NCI-H460 (cell line): ENCODE measurements at places on chromosomes 6 and 20. TPM values are rescaled to one million over a fixed set of nuclear protein-coding genes. Genes with fewer than 3 reads are reported as not detected.
A peak's percentile ranks its signal among the peaks of the same experiment; 100 is the strongest.

DNA sequence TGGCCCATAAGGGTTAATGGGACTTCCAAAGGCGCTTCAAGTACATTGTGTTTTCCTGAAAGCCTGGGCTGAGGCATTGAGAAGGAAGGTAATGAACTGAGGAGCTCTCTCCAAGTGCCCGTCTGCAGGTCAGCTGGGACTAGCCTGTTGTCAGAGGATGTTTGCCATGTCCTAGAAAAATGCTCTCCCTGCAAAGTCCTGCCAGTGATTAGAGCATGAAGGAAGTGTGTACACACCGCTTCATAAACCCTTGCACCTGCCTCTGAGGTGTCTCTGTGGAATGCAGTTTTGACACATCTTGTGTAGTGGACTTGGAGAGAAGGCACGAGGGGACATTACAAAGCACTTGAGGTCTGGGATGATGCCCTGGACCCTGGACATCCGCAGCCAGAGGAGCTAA lies 506.7 kb downstream of the KIF16B start:
- DNase-seq: no peak

- no peak for DNase-seq
These were observed 245.1 kb upstream of the PRSS16 start for GRCh38 chr6:27002447-27002846.

GRCh38 chr20:38645980-38646858 lies 44.6 kb downstream of the ARHGAP40 start:
- peak; percentile 68 for DNase-seq

- no peak for DNase-seq
These were observed 10.4 kb downstream of the CD83 start for GRCh38 chr6:14128012-14128411.

- no peak for DNase-seq
These were observed 21.9 kb downstream of the NEDD9 start for GRCh38 chr6:11210386-11211138.

DNA sequence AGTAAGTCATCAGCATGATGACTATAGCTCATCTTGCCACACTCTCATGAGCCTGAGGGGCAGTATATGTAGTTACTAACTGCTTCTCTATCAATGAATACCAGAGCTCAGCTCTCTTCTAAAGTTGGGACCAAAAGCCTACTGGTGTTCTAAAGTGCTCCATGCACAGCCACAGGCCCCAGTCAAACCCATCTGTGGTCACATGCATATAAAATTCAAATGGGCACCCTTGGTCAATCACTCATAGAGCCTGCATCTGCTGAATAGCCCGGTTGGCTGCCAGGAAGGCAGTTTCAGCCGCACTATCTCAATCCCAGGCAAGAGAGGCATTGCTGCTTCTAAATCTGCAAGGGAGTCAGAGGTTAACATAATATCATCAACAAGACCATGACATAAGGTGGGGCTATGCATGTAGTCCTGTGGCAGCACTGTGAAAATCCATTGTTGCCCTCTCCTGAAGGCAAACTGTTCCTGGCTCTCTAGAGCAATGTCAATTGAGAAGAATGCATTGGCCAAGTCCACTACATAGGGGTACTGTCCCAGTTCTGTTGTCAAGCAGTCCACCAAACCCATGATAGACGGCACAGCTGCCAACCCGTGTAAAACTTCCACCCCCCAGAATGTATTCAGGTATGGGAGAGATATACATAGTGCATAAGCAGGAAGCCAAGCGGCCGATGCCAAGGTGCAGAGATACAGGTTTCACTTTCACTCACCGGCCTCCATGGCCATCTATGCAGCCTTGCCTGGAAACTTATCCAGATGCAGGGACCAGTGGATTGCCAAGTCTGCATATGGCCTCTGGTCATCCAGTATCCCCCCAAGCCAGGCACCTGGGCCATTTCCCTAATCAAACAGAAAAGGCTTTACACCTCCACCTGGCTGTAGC lies 76.2 kb downstream of the ALDH8A1 start:
- no peak for DNase-seq

DNA sequence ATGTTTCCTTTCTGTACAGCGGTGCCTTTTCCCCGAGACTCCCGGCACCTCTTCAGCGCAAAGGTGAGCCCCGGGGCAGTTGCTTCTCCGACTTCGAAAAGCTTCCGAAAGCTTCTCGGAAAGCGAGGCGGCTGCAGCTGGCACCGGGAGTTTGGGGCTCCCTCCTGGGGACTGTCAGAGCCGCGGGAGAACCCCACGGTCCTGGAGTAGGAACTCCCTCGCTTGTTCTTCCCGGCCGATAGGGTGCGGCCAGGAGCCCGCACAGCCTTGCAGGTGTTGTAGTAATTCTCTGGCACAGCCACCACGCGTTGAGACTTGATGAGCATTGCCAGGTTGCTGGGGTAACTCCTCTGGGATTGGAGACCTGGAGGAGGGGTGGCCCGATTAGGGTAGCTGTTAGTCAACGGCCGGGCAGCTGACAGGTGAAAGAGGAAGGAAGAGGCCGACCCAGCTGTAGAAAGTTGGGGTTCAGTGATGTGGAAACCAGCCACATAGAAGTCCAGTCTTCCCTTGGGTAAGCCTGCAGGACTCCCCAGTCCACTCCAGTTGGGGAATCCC lies 721 bp downstream of the KDM1B start:
- DNase-seq: peak; percentile 7

DNA sequence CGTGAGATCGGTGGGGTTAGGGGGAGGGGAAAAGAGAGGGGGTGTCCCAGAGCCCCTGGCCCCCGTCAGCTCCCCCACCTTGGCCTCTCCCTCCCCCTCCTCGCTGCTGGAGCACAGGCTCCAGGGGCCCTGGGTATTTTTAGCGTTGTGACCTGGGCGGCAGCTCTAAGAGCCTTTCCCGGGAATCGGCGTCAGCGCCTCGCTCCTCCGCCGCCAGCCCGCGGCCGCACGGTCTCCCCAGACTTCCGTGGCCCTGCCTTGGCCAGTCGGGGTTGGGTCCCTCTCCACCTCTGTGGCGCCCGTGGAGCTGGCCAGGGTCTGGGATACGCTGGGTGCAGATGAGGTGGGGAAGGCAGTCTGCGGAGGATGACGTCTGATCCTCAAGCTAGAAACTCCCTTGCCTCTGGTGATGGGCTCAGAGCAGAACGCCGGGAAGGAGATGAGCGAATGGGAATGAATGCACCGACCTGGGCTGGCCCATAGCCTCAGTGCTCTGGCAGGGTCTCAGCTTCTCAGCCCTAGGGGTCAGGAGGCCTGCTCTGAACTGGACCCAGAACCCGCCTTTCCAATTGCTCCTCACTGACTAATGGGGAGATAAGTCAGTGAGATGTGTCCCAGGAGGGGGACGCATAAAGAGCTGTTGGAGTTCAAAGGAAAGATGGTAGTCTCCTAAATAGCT lies 883 bp upstream of the DBNDD2 start:
- DNase-seq: no peak

CALHM6 gene
- total RNA-seq: 0.45 TPM in 1 of 2 replicates, not detected in the other

DNA sequence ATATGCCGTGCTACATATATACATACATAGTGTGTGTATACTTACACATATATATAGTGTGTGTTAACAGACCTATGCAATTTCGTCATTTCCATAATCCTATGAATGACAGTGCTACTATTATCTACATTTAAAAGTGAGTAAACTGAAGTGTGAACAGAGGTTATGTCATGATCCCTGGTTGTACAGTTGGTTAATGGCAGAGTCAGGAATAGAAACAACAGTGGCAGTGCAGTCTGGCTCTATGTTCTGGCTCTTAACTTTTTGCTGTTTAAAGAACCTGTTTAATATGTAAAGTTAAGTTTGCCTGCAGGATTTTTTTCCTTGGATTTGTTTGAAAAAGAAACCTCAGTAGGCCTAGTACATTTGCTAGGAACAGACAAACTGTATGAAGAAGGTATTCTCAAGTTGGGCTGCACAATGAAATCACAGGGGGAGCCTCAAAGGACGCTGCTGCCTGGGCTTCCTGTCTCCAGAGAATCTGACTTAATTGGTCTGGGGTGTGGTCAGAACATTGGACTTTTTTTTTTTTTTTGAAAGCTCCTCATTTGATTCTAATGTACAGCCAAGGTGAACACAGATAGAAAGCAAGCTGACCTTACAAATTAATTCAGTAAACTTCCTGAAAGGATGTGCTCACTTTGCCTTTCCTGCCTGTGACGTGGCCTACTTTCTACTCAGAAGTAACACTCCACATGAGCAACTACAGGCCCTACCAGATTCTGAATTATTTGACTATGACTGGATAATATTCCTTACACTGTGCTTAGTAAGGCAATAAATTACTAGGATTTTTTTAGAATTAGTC lies 29.4 kb downstream of the PLCB1 start:
- no peak for DNase-seq

IRAK1BP1 gene
- 11.3 and 12.2 TPM in 2 replicates for total RNA-seq

- DNase-seq: no peak
These were observed 120.5 kb upstream of the TMEM170B start for GRCh38 chr6:11416936-11417576.

DNA sequence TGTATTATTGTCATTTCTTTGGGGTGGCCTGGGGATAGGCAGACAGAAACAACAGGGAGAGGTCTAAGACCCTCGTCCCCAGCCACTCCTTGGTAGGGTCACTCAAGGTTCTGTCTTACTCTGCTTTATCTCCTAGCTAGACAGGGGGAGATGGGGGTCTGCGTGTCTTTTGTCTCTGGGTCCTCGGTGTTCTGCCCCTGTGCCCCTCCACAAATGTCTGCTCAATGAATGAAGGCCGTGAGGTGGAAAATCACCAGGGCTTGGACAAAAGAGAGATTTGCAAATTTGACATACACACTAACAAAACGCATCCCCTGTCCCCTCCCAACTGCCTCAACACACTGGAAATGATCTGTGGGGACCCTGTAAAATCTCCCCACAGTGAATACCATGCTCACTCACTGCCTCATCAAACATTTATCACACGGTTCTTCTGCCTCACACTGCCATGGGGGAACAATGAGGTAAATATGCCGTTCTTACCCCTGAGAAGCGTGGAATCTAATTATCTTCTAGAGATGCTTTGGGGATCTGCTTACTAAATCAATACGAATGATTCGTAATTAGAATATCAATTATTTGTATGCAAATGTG lies 13.2 kb upstream of the VAPB start:
- DNase-seq: no peak

DNA sequence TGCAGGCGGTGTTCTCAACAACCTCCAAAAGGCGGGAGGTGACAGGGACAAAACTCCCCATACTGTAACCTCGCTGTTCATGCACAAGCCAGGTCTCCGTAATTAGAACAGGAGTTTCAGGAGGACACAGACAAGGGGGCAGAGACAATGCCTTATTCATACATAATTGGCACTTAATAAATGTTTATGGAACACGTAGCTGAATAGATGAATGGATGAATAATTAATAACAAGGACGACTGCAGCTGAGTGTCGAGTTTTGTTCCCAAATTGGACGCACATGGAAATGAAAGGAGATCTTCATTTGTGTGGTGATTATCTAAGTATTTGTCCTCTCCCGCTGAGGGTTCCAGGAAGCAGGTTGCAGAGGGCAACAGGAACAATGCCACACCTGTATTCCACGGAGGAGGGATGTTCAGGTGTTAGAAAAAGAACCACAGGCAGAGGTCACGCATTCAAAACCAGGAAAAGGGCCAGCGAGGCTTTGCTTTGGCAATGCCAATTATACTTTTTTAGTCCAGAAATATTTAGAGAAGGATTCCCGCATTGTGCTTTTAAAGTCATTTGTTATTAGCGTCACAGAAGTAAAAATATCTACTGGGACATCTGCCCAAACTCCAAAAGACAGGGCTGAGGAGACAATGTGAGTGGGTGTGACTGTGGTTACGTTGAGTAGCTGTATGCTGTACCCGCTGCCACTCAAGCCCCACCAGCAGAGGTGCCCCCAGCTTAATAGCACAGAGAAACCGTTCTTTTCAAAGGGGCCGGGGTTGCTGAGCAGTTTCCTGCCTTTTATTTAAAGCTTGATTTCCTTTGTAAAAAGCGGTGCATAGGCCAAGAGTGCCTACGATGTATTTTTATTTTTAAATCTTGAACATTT lies 123.3 kb downstream of the PXDC1 start:
- DNase-seq: no peak

DNA sequence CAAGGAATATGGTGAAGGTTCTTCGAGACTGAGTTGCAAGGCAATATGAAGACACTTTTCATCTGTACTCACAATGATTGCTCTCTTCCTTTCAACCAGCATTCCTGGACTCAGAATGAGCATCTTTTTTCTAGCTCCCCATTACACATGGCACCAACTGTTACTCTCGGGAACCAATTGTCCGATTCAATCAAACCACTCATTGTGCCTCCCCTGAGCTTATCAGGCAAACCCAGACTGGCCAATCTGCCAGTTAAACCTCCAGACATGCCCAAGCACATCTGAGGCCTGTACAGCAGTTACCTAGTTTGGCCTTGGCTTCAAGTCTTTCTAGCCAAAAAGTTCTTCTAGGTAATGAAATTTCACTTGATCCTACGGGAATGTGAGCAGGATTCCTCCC lies 164.1 kb downstream of the ID4 start:
- DNase-seq: no peak

LHFPL5 gene
- total RNA-seq: not detected in 2 replicates

DNA sequence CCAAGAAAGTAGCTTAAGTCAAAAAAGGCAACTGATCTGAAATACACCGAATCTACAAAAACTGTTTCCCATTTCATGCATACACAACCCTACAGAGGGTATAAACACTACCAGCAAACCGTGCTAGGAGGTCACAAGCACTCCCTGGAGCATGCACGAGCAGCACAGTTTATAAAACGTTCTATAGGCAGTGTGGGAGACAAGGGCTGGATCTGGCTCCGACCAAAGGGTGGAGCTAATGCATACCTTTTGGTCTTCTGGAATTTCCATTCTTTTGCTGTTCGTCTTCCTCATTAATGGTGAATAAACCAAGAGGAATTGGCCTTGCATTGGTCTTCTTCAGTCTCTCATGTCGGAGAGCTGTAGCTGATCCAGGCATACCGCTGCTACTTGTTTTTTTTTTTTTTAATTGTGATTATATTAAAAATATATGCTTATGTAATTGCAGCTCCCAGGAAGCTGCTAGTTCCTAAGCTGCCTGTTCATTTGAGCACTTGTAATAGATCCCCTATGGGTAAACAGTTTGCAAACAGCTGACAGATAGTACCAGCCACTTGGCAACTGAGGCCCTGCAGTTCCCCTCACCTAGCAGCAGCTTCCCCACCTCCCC lies 24.5 kb downstream of the MAP7 start:
- DNase-seq: no peak

SCUBE3 gene
- total RNA-seq: 0.02 TPM in 1 of 2 replicates, not detected in the other

DNA sequence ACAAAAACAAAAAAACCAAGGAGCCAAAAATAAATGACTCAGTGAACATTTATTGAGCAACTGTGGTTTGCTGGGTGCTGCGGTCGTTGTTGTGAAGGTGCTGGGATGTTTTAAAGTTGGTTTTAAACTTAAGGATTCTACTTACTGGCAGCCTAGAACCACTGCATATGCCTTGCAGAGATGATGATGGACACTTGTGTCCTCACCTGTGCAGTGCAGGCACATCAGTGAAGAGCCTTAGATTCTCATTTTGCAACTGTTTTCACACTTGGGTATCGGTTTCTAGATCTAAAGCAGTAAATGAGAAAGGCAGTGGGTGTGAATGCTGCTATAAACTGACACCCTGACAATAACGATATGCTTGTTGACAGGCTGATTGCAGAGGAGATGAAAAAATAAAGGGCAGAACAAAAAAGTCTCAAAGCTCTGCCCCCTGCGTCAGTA lies 68.8 kb downstream of the UTRN start:
- DNase-seq: no peak
